Activated CD4-positive, alpha-beta T cell treated with anti-CD3 and anti-CD28 coated beads, Interleukin-2, amount 50 U/mL, for 1 hour (primary cell): ENCODE measurements at places on chromosomes 2 and 18.

GRCh38 chr18:79871481-79872091, 73.8 kb downstream of the KCNG2 start:
- no peak for DNase-seq

DNA sequence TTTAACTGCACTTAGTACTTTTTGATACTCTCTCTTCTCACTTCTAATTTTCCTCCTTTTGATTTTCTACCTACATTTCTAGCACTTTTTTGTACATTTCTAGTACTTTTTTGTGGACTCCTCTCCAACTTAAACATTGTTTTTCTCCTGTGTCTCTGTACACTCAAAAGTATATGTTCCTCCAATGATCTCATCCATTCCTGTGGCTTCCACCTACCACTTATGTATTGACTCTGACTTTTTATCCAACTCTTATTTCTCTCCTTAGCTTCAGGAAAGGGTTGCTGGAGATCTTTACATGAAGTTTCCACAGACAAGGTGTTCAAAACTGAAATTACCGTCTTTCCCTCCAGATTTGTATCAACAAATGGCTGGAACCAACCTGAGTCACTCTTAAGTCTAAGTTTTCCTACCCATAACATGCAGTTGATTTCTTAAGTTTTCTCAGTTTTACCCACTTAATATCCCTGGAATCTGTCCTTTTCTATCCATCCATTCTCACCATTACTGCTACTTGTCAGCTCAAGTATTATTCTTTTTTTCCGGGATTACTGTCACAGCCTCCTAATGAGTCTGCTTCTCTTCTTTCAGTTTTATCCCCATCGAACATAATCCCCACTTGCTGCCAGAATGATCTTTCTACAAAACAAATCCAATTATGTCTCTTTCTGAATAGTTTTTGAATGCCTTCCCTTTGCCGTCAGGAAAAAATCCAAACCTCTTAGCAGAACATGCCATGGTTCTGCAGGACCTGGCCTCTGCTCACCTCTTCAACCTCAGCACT, 22.6 kb upstream of the PELI1 start:
- no peak for DNase-seq

DNA sequence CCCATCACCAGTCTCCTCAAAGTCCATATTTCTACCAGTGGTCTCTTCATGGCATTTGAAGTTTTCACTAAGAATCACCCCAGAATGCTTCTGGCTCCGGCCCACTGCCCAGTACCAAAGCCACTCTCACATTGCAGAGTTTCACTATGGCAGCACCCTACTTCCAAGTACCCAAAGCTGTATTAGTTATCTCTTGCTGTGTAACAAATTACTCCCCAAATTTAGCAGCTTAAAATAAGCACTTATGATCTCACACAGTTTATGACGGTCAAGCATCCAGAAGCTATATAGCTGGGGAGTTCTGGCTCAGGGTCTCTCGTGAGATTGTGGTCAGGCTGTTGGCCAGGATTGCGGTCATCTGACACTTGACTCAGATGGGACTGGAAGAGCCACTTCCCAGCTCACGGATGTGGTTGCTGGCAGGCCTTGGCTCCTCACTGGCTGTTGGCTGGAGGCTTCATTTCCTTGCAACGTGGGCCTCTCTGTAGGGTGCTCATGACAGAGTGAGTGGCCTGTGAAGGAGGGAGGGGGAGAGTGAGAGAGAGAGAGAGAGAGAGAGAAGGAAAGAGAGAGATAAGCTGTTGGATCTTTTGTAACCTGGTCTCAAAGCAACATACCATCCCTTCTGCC, 189.5 kb downstream of the CTIF start:
- DNase-seq: no peak

DNA sequence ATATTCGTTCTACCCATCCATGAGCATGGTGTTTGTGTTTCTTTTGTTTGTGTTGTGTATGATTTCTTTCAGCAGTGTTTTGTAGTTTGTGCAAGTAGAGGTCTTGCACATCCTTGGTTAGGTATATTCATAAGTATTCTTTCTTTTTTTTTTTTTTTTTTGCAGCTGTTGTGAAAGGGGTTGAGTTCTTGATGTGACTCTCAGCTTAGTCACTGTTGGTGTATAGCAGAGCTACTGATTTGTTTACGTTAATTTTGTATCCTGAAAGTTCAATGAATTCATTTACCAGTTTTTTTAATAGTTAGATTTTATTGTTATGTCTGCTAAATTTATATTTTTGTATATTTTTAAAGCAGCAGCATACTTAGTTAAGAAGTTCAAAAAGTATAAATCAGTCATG, 834.4 kb upstream of the NRXN1 start:
- DNase-seq: no peak

- DNase-seq: no peak
These were observed 70.4 kb downstream of the INPP5D start for GRCh38 chr2:233130481-233131020.

DNA sequence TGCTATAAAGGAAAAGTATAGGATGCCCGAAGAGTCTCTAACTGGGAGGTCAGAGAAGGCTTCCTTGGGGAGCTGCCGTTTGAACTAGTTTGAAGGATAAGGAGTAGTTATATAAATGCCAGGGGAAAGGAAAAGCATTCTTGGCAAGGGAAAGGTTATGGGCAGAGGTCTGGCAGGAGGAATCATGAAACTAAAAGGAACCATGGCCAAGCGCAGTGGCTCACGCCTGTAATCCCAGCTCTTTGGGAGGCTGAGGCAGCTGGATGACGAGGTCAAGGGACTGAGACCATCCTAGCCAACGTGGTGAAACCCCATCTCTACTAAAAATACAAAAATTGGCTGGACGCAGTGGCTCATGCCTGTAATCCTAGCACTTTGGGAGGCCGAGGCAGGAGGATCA, 100.6 kb upstream of the MSH2 start:
- DNase-seq: no peak

GRCh38 chr18:59467497-59467896, 108.4 kb upstream of the LMAN1 start:
- DNase-seq: no peak

DNA sequence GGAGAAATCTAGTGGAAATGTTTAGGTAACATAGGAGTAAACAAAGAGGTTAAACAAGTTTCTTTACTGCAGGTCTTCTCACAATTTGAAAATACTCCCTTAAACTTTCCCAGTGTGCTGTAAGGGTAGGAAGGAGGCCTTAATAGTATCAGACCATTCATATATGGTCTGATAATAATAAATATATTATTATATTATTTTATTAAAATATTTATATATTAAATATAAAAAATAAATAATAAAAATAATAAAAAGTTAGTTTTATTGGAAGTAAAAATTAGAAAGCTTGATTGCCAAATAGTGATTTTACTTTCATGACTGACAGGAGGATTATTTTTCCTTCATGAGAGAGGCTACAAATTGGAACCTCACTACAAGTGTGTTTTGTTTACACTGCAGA, 7.1 kb downstream of the NOSTRIN start:
- no peak for DNase-seq

GRCh38 chr2:109270505-109271312, 141.7 kb downstream of the SH3RF3 start:
- DNase-seq: no peak

DNA sequence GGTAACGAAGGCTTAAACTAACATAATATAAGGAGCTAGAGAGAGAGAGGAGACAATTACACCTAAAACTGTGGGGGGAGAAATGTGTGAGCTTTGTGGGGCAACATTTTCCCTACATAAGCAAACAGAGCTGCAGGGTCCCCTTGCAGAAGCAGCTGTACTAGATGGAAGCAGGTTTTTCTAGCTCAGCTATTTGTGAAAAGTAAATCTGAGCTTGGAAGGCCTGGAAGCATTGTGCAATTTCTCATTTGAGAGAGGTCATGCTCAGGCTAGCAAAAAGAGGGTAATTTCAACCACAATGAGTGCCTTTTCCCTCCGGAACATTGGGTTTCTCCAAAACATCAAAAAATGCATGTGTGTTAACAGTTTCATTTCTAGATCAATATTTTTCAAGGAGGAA, 130.0 kb downstream of the ARL4C start:
- no peak for DNase-seq

DNA sequence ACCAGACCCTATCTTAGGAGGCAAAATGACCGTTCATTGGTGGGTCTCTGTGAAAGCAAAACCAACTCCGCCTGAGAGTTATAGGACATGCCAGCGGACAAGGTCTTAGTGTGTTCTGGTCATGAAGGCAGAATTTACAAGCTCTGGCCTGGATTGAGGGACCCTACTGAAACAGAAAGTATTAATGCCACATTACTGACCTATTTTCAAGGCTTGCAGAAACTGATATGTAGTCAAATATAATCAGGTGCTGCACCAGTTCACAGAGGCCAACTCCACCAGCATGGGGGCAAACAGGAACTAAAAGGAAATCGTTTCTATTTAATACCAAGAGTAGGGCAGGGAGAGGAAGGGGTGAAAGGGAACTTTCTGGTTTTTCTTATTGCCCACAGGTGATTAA, 19.7 kb downstream of the TYMS start:
- DNase-seq: no peak

DNA sequence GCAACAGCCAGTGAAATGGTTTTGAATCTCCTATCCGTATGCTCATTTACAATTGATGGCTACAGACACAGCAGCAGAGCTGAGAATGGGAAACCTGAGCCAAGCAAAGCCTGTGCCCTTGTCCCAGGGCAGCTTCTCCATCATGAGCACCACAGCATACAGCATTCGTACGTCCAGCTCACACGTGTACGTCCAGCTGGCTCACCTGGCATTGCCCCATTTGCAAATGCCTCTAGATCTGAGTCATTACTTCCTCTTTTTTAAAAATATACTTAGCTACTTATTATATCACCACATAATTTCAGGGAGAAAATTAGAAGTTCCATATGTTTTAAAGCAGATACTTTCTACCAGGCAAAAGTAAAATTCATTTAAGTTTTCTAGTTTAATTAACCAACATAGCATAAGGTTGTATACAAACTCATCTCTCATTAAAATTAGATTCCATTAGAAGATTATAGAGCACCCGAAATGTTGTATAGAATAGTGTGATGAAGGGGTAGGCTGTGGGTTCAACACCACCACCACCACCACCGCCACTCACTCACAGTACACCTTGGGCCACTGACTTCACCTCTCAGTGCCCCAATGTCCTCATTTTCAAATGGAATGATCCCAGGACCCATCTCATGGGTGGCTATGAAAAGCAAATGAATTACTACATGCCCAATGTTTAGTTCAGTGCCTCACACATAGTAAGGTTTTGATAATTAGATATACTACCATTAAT, 31.4 kb upstream of the TMEM177 start:
- no peak for DNase-seq

DNA sequence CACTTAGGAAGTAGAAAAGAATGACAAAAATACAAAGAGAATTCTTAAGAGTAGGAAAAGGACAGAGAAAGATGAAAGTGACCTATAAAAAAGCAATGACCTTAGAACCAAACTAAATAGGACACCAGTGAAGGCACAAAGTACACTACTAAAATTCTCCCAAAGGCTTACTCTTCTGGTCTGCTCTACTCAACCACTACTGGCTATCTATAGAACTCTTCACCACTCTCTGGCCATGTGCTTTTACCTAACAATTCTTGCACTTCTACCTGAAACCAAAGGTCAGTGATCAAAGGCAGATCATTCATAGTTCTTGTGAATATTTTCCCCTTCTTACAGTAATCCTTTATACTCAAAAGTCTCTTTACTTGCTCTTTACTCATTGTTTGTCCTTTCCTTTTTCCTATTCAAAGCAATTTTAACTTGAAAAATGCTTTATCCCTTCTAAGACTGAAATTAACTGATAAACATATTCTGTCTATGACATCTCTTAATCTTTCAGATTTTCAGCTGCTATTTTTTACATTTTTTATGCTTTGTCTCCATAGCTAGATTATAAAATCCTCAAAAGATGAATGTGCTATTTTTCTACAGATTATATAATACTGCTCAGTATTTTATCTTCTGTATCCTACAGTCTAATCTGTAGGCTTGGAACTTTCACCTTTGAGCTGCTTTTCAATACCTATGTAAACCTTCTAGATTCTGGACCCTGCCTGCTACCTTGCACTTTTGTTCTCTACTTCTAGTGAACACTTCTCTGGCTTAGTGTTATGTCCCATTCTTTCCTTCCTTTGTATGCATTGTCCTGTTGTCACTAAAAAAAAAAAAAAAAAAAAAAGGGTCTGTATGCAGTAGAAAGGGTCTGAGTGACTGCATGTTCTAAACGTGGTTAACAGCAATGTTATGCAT, 64.6 kb downstream of the NCKAP1 start:
- no peak for DNase-seq

GRCh38 chr2:36389091-36389564, 33.5 kb downstream of the CRIM1 start:
- no peak for DNase-seq

- no peak for DNase-seq
These were observed 591.9 kb downstream of the TMEM182 start for GRCh38 chr2:103353774-103354173.

DNA sequence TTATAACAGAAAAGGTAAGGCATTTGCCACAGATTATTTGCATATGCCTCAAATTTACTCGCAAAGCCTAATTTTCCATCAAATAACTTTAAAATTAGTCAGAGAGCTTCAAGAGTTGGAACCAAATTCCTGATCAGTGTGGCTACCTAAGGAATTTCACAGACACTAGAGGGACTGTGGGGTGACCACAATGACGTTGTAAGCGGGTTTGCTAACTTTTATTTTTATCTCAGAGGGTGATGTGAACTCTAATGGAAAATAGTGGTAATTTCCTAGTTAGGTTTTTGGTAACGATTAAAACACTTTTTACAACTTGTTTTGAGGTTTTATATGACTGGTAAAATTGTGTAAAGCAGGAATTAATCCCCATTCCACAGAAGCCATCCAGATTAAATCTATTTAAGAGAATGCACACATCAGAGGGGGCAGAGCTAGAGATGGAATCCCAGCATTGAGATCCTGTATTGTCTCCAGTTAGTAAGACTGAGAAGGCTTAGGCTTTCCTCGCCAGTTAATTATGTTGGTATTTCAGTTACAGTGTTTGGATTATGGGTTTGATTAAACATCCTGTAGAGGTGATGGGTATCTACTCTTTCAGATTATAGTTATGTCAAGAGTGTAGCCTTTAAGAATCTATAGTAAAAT, 129.0 kb downstream of the GPD2 start:
- no peak for DNase-seq

- DNase-seq: no peak
These were observed 1325.4 kb upstream of the ZEB2 start for GRCh38 chr2:145845207-145845894.

- no peak for DNase-seq
These were observed 120.6 kb downstream of the PIGN start for GRCh38 chr18:62066102-62066818.

- no peak for DNase-seq
These were observed 159.1 kb downstream of the PPP1R1C start for GRCh38 chr2:182144776-182145165.

GRCh38 chr2:167187049-167187727, 298.9 kb downstream of the XIRP2 start:
- no peak for DNase-seq

- DNase-seq: no peak
These were observed 40.7 kb upstream of the PCBP1 start for GRCh38 chr2:70046534-70046933.

GRCh38 chr2:8149985-8150539, 531.8 kb upstream of the ID2 start:
- no peak for DNase-seq
